ENCODE measurements at places on chromosomes 3 and 15. TPM values are rescaled to one million over a fixed set of nuclear protein-coding genes. Genes with fewer than 3 reads are reported as not detected.

GRCh38 chr3:152444029-152444641, 175.4 kb downstream of the MBNL1 start:
- H3K27me3 ChIP-seq, result no peaks in the 10 kb centered on the region
- peak overlapping the region; percentile 43 for H3K27ac ChIP-seq
- peaks cover 64% of the 10 kb centered on the region for H3K4me1 ChIP-seq
- no peak overlapping the region for H3K4me3 ChIP-seq
- DNase-seq, result no peak
- H3K36me3 ChIP-seq, result peaks cover 36% of the 10 kb centered on the region

DNA sequence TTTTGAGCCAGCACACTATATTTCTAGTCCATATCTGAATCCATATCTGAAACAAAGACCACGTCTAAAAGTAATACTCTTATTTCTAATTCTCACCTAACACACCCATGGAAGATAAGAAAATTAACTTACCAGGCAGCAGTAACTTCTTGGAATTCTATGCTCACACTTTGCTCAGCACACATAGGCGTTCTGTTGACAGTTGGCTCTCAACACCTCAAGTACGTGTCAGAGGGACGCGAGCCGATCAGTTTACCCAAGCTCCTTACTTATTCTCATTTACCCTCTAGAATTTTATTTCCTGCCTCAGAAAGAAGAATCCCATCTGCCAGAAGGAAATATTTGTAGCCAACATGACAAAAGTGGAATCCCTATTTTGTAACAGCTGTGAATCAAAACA, 911.9 kb downstream of the FHIT start:
- H3K4me3 ChIP-seq, result no peak overlapping the region
- H3K36me3 ChIP-seq, result no peaks in the 10 kb centered on the region
- no peak overlapping the region for H3K27ac ChIP-seq
- H3K27me3 ChIP-seq, result no peaks in the 10 kb centered on the region
- H3K4me1 ChIP-seq, result no peaks in the 10 kb centered on the region
- DNase-seq, result no peak

DNA sequence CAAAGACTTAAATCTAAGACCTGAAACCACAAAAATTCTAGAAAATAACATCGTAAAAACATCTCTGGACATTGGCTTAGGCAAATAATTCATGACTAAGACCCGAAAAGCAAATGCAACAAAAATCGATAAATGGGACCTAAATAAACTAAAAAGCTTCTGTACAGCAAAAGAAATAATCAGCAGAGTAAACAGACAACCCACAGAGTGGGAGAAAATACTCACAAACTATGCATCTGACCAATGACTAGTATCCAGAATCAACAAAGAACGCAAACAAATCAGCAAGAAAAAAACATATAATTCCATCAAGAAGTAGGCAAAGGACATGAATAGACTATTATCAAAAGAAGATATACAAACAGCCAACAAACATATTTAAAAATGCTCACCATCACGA, 749.4 kb downstream of the PLOD2 start:
- no peak overlapping the region for H3K4me3 ChIP-seq
- no peak for DNase-seq
- no peaks in the 10 kb centered on the region for H3K27me3 ChIP-seq
- H3K36me3 ChIP-seq, result no peaks in the 10 kb centered on the region
- H3K4me1 ChIP-seq, result no peaks in the 10 kb centered on the region

DNA sequence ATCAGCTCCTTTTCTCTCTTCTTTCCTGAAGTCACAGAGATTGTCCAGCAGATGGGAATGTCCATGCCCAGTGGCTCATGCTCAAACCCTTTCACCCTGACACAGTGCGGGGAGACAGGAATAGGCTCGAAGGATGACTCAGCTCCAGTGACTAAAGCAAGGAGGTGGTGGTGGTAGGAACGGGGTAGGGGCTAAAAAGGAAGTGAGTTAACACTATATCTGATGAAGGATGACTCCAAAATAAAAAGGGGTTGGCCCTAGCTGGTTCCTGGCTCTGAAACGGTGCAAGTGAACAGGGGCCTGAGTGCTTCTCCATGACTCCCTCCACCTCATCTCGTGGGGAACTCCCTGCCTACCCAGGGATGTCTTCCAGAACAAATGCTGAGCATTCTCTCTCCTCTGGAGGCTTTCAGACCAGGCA, 167.4 kb upstream of the LPP start:
- H3K36me3 ChIP-seq, result no peaks in the 10 kb centered on the region
- H3K4me1 ChIP-seq, result peaks cover 36% of the 10 kb centered on the region
- no peak overlapping the region for H3K4me3 ChIP-seq

- H3K4me1 ChIP-seq, result peaks cover 35% of the 10 kb centered on the region
- peak; percentile 20 for DNase-seq
- H3K27me3 ChIP-seq, result no peaks in the 10 kb centered on the region
Observed at GRCh38 chr15:65130941-65131340, 2.7 kb downstream of the PDCD7 start.

DNA sequence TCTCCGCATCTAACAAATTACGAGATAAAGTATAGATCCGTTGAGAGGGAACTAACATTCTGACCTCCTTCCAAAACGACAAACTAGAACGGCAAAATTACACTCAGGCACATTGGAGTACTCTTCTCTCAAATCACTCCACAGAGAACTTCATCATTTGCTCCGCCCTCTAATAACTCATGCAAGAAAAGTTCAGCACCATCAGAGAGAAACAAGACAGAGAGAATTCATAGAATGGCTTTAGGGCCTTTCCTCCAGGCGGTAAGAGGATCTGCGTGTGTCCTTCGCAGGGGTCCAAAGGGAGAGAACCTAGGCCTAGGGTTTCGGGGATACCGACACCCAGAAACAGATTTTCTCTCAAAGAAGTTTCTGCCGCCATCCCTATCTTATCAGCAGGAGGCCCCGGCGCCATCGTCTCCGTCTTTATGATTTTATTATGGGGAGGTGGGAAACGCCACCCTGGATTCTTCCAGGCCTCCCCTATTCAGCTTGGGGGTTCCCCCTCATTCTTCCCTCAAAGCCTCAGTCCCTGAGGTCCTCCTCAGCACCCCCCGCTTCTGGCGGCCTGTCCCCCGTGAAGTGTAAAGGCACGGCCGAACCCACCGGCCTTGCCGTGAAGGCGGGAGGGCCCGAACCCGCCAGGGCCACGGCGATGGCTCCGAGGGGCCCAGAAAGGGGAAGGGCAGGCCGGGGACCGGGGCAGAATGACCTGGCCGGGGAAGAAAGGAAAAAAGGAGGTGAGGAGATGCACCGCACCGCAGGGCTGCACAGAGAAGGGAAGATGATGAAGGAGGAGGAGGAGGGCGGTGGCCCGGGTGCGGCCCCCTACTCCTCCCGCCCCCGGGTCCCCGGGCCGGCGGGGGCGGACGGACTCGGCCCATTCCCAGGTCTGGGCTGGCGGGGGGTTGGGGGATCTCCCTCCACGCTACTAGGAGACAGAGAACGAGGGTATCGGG, 768 bp downstream of the UBXN7 start:
- H3K27ac ChIP-seq, result peak overlapping the region; percentile 95
- DNase-seq, result peak; percentile 32
- no peaks in the 10 kb centered on the region for H3K27me3 ChIP-seq

DNA sequence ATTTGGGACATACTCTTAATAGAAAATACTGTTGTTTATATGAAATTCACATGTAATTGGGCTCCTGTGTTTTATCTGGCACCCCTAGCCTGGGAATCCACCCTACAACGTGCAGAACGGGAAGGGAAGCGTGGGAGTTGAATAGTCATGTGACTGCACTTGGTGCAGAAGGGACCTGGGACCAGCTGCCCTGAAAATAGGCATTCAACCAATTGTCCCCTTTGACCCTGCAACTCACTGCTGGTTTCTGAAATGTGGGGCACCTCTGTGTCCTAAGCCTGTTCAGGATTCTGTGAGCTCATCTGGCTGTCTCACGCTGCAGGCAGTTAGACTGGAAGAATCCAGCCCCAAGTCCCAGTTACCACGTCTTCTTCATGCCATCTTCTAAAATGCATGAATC, 79.7 kb downstream of the CACNA2D3 start:
- H3K27me3 ChIP-seq, result peaks cover 7% of the 10 kb centered on the region
- H3K4me3 ChIP-seq, result no peak overlapping the region
- H3K4me1 ChIP-seq, result no peaks in the 10 kb centered on the region
- no peaks in the 10 kb centered on the region for H3K36me3 ChIP-seq
- H3K27ac ChIP-seq, result no peak overlapping the region

- H3K4me3 ChIP-seq, result no peak overlapping the region
- DNase-seq, result no peak
- no peaks in the 10 kb centered on the region for H3K36me3 ChIP-seq
Observed at GRCh38 chr15:85897895-85898717, 103.4 kb upstream of the KLHL25 start.

- H3K4me1 ChIP-seq, result no peaks in the 10 kb centered on the region
- no peak for DNase-seq
- H3K27me3 ChIP-seq, result no peaks in the 10 kb centered on the region
- H3K36me3 ChIP-seq, result no peaks in the 10 kb centered on the region
- H3K27ac ChIP-seq, result no peak overlapping the region
- H3K4me3 ChIP-seq, result no peak overlapping the region
Observed at GRCh38 chr3:76132154-76132470, 346.8 kb upstream of the ZNF717 start.

DNA sequence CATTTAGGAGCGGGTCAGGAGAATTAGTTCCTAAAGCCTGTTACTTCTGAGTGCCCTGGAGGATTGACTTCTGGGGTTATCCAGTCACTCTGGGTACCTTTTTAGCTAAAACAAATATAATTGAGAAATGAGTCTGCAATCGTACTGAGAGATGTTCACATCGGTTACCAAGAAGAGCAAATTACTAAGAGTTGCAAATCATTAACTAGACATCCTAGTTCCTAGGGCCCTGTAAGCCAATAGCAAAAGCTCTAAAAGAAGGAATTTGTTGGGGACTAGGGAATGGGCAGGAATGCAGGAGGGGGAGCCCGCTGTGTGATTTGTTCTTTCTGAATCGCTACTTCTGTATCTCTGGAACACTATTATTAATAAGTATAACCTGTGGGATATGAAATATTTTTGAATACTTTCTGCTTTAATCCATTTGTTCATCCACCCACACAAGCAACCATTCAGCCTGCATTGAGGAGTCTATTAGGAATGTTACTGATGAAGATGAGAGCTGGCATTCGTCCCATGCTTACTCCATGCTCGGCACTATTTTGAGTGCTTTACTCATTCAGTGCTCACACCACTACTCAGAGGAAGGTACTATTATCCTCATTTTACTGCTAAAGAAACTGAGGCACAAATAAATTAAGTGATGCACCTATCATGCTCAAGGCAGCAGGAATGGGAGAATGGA, 31.5 kb upstream of the KY start:
- H3K4me1 ChIP-seq, result no peaks in the 10 kb centered on the region
- H3K27ac ChIP-seq, result no peak overlapping the region
- peaks cover 3% of the 10 kb centered on the region for H3K27me3 ChIP-seq
- H3K4me3 ChIP-seq, result no peak overlapping the region
- no peak for DNase-seq

DNA sequence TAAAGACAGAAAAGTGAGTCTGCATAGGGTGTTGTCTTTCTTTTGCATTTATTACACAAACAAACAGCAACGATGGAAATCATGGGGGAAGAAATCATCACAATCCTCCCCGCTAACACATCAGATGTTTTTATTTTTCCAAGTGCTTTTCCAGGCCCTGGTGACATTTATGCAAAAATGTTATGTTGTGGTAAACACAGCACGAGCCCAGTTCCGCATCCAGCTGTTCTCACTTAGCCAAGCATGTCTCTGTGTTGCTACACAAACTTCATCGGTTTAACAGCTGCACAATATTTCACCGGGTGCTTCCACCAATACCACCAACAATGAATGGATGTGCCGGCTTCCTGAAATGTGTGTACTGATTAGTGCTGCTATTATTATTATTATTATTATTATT, 53.7 kb upstream of the ABHD17C start:
- H3K36me3 ChIP-seq, result no peaks in the 10 kb centered on the region
- H3K27me3 ChIP-seq, result peaks cover 7% of the 10 kb centered on the region
- no peak overlapping the region for H3K27ac ChIP-seq
- no peak overlapping the region for H3K4me3 ChIP-seq
- DNase-seq, result no peak

DNA sequence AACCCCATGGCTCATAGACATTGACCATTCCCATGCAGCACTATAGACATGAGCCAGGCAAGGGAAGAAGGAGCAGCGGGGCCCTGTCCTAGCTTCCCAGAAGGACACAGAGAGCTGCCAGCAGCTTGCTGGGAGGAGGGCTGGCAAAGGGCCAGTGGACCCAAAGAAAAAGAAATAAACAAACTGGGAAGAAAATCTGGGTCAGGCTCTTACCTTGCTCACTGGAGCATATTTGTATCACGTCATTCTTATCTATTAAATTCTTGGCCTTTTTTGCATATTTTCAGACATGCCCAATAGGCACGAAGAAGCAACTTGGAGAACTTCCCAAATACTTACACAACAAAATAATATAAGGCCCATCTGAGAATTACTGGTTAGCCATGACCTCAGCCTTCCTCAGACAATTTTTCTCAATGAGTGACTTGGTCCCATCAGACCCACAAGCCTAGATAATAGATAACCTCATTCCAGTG, 28.4 kb downstream of the RASGRP1 start:
- H3K27ac ChIP-seq, result peak overlapping the region; percentile 26
- no peak for DNase-seq
- H3K4me3 ChIP-seq, result no peak overlapping the region
- H3K36me3 ChIP-seq, result peaks cover 81% of the 10 kb centered on the region

GRCh38 chr3:72192572-72192971, 407.6 kb upstream of the PROK2 start:
- H3K4me3 ChIP-seq, result no peak overlapping the region
- no peaks in the 10 kb centered on the region for H3K27me3 ChIP-seq
- no peaks in the 10 kb centered on the region for H3K36me3 ChIP-seq

- H3K4me3 ChIP-seq, result no peak overlapping the region
- DNase-seq, result peak; percentile 68
- H3K4me1 ChIP-seq, result peaks cover 12% of the 10 kb centered on the region
- no peak overlapping the region for H3K27ac ChIP-seq
- peaks cover 10% of the 10 kb centered on the region for H3K36me3 ChIP-seq
Observed at GRCh38 chr15:73225358-73226015, 143.3 kb downstream of the HCN4 start.

DNA sequence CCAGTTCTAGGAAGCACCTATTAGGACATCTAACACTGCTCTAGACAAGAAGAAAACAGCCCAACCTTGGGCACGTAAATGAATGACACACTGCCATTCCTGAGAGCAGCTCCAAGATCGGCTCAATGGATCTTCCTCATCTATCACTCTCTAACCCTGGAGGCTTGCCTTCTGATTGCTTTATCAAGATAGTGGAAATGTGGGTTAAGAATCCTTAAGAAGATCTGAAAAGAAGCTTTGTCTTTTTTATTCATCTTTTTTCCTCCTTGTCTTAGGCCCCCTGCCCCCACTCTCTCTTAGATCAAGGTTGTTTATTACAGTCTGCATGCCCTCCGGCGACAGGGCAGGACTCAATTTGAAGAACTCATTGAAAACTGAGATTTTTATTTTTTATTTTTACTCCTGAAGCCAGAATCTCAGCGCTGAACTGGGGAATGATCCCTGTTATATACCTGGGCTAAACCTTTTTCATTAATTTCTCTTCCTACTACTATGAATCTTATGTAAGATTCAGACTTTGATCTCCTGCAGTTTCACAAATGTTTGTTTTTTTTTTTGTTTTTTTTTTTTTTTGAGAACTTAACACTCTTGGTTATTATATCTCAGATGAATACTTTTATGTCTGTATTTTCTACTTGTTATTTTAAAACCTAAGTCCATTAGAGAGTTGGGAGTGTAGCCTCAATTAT, 219.5 kb downstream of the SV2B start:
- no peak overlapping the region for H3K27ac ChIP-seq
- H3K4me1 ChIP-seq, result peaks cover 26% of the 10 kb centered on the region
- no peaks in the 10 kb centered on the region for H3K27me3 ChIP-seq
- DNase-seq, result no peak
- no peak overlapping the region for H3K4me3 ChIP-seq

USP50 gene
- not detected for total RNA-seq

SAMMSON gene
- total RNA-seq, result not detected

METTL6 gene
- 19.5 TPM for total RNA-seq

All from activated CD4-positive, alpha-beta T cell treated with anti-CD3 and anti-CD28 coated beads for 36 hours (primary cell).